ENCODE measurements at places on chromosomes 3 and 15.

- no peak for DNase-seq
Measured at GRCh38 chr3:109640146-109640652, 302.9 kb upstream of the DPPA4 start.

GRCh38 chr3:15010664-15011063, 54.5 kb downstream of the MRPS25 start:
- no peak for DNase-seq

DNA sequence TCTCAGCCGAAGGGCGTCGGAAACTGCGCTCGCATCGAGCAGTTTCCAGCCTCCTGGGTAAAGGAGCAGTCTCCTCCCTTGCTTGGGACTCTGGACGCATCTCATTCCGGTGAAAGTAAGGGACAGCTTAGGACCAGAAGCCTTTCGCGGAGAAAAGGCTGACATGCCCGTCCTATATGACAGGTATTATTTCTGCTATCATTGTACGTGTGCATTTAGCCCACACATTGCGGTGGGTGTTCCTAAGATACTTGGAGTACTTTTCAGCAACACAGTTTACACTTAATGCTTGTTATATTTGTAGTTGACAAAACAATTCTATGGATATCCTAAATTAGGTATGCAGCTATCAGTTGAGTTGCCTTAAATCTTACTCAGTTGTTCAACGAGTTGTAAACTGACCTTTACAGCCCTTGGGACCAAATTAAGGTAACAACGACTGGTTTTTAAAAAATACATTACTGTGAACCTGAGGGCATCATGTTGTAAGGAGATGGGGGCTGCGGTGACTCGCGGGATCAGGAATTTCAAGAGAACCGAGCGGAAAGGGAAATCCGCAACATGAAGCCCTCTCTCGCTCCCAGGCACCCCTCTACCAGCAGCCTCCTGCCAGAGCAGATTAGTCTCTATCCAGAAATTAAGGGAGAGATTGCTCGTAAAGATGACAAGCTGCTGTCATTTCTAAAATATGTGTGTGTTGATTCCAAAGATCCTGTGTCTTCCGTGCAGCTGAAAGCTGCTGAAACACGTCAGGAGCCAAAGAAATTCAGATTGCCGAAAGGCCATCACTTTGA, 632 bp upstream of the COPS2 start:
- DNase-seq, result no peak

- DNase-seq, result no peak
Measured at GRCh38 chr15:92316586-92317295, 76.9 kb upstream of the ST8SIA2 start.

DNA sequence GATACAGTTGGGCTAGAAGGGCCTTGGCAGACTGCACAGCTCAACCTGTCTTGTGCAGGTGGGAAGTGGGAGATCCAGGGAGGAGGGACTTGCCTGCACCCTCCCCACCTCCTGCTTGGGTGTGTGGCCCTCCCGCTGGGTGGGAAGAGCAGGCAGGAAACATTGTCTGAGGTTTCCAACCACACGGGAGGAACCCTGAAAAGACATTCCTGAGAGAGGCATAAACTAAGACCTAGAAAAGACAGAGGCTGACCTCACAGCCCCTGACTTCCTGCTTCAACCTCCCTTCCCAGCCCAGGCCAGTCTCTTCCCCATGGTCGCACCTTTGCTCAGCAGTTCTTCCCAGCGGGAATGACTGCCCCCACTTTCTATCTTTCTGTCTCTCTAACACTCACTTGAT, 46.3 kb upstream of the INSYN1 start:
- no peak for DNase-seq

DNA sequence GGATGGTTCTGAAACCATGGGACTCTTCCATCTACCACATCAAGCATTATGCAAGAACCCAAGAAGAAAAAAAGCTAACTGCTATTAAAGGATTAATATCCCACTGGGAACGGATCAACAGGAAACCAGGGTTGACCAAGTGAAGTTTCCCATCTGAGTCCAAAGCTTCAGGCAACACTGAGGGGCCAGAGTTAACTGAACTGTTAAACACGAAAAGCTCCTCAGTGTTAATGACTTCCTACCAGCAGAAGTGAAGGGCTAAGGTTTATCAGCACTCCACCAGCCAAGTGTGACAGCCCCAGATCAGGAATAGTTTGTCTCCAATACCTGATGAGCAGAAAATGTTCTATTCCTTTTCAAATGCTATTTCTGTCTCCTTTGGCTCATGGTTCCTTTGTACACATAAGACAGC, 36.7 kb downstream of the PTPN9 start:
- no peak for DNase-seq

- no peak for DNase-seq
Measured at GRCh38 chr15:93454788-93455187, 365.8 kb upstream of the RGMA start.

- no peak for DNase-seq
Measured at GRCh38 chr3:128895843-128896697, 16.6 kb downstream of the ACAD9 start.

DNA sequence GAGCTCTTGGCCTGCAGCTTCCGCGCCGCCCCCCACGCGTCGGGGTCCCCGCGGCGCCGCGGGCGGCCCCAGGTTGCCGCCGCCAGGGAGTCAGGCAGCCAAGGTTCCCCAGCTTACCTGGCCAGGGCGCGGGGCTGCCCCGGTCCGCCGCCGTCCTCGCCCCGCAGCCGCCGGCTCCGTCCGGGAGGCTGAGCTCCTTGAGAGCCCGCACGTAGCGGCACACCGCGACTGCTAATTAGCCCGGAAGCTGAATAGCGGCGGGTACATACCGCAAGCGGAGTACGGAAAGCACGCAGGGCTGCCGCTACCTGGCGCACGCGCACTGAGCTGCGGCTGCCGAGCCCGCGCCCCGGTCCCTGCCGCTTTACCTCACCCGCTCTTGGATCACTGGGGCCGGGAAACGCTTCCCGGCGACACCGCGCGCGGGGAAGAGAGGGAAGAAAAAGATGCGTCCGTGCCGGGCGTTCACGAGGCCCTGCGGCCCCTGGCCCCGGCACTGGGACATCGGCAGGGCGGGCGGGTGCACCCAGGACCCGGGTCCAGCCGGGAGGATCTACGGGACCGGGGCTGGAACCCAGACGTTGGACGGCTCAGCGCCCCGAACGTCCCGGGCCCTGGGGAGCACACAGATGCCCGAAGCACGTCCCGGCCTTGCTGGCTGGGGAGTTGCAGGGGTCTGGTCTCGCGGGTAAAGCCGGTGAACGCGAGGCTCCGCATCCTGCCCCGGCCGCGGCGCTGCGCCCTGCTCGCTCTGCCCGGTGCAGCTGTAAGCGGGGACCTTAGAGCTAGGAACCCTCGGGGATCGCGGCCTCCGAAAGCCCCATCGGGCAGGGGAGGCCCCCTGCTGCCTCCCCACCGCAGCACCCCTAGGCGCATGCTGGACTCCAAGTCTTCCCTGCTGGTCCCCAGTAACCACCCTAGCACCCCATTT, at the start of gene GOLGA8B:
Gene GOLGA8B, minus strand, starts transcription at position 253 of the 931 bp plus-strand sequence. CDS start 47,739 bp downstream, outside the sequence.
- peak; percentile 78 for DNase-seq

DNA sequence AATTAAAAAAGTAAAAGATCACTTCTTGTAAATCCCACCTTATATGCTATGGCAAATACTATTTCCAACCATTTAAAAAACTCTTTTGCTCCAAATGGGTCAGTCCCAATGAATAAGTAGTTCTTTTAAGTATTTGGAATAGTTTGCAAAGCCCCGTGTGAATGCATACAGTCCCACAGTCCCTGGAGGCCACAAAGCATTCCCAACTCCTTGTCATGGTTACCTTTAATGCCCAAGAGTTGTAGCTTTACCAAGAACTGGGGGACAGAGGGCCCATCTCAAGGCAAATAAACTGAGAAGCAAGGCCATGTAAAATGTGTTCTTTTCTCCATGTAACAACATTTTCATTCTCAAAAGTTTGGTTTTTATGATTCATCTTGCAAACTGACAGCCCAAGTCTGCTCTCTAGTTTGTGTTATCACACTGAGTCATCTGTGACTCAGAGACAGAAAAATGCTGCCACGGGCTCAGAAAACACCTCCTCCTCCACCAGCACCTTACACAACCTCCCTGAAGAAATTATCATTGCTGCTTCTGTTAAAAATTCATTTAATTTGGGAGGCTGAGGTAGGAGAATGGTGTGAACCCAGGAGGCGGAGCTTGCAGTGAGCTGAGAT, 336.2 kb downstream of the ERC2 start:
- peak; percentile 9 for DNase-seq

DNA sequence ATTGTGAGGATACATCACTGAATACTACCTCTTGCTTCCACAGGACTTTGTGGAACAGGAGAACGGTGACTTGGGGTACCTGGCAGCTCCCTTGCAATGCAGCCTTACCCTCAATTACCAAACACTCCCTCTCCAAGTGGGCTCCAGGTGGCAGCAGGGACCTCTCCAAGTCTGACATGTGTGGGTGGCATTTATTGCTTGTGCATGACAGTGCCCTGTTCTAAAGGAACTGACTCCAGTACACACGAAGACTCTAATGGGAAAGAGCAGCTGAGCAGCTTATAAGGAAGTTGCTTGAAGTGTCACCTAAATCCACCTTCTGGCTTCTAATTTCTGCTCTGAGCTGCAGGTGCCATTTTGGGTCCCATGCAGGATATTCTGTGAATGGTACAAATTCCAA, 174.1 kb upstream of the SLCO3A1 start:
- no peak for DNase-seq

- no peak for DNase-seq
Measured at GRCh38 chr3:115836944-115837343, 213.6 kb downstream of the GAP43 start.

DNA sequence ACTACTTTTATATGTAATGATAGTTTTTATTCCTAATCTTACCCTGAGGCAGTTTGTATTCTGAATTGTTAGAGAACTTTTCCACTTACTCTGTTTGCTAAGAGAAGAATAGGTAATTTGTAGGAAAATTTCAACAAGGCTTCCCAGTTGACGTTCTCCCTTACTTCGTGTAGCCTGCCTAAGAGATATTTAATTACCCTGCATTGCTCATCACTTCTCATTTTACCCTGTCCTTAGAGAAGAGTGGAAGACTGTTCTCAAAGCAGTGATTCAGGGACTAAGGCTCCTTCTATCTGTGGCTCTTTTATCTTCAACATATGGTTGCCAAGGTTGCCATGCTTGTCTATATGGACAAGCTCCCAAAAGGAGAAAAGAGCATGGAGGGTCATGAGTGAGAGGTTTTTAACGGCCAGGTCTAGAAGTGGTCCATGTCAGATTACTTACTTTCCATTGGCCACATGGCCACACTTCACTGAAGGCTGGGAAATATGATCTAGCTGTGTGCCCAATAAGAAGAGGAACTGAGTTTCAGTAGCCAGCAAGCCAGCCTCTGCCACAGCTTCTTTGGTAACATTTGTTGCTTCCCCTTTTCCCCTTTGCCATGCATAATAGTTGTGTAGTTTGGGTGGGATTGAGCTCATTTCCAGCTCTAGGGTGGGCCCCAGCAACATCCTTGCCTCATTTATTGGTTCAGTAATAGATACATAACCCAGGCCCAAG, 22.1 kb downstream of the PDE8A start:
- no peak for DNase-seq

- DNase-seq, result no peak
Measured at GRCh38 chr3:151859233-151859673, 14.2 kb upstream of the SUCNR1 start.

GRCh38 chr3:124862006-124862405, 25.2 kb downstream of the ITGB5 start:
- DNase-seq, result no peak

DNA sequence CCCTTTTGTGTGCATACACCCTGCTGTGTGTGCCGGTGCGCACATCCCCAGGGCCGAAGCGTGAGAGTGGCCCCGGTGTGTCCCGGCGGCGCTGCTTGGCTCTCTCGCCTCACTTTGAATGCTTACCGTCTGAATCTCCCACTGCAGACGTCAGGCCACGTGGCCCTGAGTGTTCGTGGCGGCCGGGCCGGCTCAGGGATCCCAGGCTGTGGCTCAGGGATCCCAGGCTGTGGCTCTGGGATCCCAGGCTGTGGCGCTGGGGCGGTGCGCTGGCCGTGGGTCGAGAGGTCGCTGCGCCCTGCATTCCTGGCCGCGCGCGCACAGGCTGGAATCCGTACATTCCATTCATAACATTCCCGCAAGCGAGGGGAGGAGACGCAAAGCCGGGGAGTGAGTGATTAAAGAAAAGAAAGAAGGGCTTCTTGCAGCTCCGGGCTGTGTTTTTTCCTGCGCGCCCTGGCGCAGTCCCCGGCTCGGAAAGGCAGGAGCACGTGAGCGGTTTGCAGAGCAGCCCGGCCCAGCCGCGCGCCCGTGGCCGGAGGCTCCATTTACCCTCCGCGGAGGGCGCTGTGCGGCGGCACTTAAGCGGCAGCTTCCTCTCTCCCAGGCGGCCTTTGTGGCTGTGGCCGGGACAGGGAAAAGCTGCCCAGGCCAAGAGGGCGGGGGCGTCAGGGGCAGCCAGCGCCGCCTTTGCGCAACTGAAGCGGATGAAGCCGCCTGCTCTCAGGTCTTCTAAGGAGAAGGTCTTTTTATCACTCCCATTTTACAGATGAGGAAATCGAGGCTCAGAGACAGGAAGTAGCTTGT, 87.0 kb upstream of the ALDH1L1 start:
- peak; percentile 79 for DNase-seq

GRCh38 chr15:55661428-55661827, 73.3 kb upstream of the PYGO1 start:
- DNase-seq, result no peak

GRCh38 chr3:522888-523287, 326.3 kb downstream of the CHL1 start:
- DNase-seq, result no peak

GRCh38 chr3:136634821-136635220, 117.4 kb downstream of the STAG1 start:
- no peak for DNase-seq

- DNase-seq, result peak; percentile 71
Measured at GRCh38 chr15:75201616-75202250, at the start of gene C15orf39. Gene C15orf39 (plus strand): TSS chr15:75201882. CDS start chr15:75206049, 4,167 bp downstream.

GRCh38 chr3:169744366-169745054, 20.4 kb downstream of the TERC start:
- no peak for DNase-seq

DNA sequence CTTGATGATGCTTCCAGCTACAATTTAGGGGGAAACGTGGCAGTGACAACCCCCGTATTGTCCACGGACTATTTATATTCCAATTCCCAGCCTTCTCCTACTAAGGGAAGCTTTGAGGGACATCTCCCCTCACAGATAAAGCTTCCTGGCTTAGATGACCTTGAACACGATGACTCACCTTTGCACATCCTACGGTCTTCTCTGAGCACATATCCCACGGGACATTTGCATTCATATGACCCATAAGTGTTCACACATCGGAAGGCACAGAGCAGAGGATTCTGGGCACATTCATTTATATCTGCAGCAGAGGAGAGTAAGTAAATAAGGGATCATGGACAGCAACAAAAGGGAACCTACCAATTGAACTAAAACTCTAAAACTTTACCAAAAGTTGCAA, 101.5 kb downstream of the DUT start:
- no peak for DNase-seq
